ENCODE measurements at places on chromosomes 6 and 20. TPM values are rescaled to one million over a fixed set of nuclear protein-coding genes. Genes with fewer than 3 reads are reported as not detected.

DNA sequence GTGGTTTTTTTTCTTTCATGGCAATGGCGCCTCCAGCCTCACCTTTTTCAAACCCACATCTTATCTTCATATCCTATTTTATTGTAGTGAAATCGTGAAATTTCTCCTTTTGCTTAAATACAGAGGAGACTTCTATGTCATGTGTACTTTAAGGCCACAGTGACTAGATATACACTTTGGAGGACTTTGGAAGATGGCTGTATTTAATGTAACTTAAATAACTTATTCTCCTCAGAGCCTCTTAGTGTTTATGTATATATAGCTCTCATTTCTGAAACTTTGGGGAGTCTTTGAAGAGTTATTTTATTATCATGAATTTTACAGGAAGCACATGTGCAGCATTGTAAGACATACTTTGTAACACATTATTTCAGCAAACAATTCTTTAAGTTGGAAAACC lies 968 bp downstream of the LAMA2 start:
- DNase-seq = no peak

- peak; percentile 56 for DNase-seq
Observed at GRCh38 chr20:19628570-19629134, 129.4 kb upstream of the RIN2 start.

- DNase-seq = no peak
Observed at GRCh38 chr20:63140514-63141433, 75.2 kb downstream of the YTHDF1 start.

GRCh38 chr6:127267646-127268625 lies 1.3 kb downstream of the RNF146 start:
- no peak for DNase-seq

DNA sequence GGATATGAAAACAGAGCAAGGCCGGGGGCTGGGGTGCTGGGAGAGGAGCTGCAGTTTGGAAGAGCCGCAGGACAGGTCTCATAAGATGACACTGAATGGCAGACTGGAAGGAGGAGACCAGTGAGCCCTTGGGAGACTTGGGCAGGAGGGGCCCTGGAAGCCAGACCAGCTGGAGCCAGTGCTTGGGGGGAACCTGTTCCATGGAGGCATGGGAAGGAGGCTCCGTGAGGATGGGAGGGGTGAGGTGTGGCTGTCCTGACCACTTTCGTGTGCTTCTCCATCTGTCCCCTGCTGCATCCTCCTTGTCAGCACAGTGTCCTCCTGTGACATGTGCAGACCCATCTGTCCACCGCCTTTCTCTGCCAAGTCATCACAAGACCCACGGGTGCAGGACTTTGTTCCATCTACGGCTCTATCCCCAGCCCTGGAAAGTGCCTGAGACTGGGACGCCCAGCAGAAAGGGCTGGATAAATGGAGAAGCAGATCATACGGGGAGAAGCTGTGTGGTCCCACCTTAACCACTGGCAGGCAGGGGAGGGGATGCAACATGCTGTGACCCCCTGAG lies 84.8 kb upstream of the MPC1 start:
- DNase-seq = no peak

- DNase-seq = no peak
Observed at GRCh38 chr6:18893540-18894269, 506.6 kb downstream of the RNF144B start.

DNA sequence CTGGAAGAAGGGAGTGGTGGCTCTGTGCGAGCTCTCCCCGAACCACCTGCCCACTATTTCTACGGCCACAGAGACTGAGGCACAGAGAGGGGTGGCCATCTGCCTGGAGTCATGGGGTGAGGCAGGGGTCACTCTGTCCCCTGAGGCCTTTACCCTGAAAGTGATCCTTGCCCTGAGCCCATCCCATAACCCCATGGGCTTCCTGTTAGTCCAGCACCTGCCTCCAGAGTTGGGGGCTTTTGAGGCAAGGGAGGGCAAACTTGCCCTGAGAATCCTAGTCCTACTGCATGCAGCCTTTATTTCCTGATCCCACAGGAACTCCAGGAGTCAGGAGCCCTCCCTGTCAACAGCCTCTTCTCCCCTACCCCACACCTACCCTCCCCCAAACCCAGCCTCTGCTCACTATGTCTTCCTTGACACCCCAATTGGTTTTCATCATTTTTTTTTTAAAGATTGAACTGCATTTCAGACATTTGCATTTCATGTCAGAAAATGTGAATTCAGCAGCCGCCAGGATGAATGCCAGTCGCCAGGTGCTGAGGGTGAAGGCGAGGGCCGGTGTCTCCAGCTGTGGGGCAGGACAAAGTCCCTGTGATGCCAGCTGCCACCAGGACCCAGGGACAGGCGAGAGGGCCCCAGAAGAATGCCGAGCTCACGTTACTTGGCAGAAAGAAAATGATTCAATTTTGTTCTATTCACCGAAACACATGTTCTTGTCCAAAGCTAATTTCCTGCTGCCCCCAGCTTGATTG lies 47.6 kb upstream of the NNAT start:
- DNase-seq = no peak

The TAGAP gene
- not detected for total RNA-seq

The VGLL2 gene
- not detected for total RNA-seq

The FOXQ1 gene
- total RNA-seq = 0.63 TPM
